ENCODE measurements at places on chromosomes 3 and 15.

- no peak for DNase-seq
These were observed 192.3 kb upstream of the NSMCE3 start for GRCh38 chr15:29461877-29462276.

DNA sequence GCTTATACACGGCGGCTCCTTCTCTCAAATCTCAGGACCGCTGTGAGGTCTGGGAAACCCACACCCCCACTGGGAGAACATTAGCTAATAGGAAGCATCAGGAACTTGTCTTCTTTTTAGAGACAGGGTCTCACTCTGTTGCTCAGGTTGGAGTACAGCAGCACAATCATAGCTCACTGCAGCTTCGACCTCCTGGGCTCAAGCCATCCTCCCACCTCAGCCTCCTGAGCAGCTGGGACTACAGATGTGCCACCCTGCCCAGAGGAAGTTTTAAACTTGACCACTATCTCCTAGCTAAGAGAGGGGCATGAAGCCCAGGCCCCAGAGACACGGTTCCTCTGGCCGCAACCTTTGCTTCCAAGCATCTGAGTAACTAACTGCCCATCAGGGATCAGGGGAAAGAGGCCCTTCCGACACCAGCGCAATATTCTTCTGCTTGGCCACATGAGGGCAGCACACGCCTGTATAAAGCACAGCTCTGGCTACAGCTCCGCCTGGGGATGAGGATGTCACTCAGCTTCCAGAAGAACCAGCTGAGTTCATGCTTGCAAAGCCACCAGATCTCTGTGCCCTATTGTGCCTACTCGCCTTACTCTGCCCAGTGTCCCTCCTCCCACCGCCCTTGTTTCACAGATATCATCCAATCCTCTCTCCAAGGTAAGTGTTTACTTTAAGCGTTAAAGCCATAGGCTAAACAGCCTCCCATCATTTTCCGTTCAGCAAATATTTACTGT, 57.6 kb upstream of the SLC6A11 start:
- DNase-seq, result peak; percentile 56

DNA sequence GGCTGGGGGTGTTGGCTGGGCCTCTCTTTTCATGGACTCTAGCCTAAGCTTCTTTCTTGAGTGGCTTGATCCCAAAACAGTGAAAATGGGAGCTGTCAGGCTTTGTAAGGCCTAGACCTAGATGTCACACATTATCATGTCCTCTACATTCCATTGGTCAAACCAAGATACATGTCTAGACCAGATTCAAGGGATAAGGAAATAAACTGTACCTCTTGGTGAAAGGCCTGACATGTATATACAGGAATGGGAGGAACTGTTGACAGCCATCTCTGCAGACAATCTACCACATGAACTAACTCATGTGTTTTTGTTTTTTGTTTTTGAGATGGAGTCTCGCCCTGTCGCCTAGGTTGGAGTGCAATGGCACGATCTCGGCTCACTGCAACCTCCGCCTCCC, 11.1 kb upstream of the RPP25 start:
- no peak for DNase-seq

GRCh38 chr3:192675958-192676649, 51.2 kb downstream of the FGF12 start:
- DNase-seq, result peak; percentile 11

DNA sequence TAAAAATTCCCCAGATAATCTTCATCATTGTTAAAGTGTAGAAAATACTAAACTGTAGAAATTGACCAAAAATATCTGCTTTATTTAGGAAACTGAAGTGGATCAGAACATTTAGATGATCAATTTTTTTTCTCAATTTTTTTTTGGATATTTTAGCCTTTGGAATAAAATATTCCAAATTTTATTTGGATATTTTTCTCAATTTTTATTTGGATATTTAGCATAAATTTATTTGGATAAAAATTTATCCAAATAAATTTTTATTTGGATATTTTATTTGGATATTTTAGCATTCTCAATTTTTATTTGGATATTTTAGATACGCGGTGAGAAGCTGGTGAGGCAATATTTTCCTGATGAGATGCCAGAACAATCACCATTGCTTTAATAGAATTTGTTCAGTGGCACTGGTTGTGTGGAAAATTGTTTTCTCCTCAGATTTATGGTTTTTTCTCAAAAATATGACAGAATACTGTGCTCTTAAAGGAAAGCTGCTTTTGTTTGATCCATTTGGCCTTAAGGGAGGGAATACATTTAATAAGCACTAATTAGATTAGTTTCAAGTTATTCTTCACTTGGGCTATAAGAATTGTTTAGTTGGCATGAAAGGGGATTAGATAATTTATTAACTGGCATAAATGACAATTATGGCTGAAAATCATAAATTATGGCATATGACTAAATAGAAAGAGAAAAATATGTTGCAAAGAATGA, 470.1 kb downstream of the MFSD1 start:
- no peak for DNase-seq

Data from activated CD4-positive, alpha-beta T cell treated with anti-CD3 and anti-CD28 coated beads, Interleukin-2, amount 50 U/mL, for 48 hours (primary cell).